A549 treated with ZK216348 at 1 μM for 4 hours (cell line): ENCODE measurements at places on chromosomes 1 and 21. TPM values are rescaled to one million over a fixed set of nuclear protein-coding genes. Genes with fewer than 3 reads are reported as not detected.

The ZNF670 gene
- total RNA-seq: 2.8 to 6.2 TPM (median 3.2 TPM) in 5 replicates

The AKR7A3 gene
- 0.18 to 0.37 TPM (median 0.24 TPM) in 5 replicates for total RNA-seq

The LCK gene
- total RNA-seq: not detected in 5 replicates

The RAD54L gene
- total RNA-seq: 7.8 to 12.9 TPM (median 10.9 TPM) in 5 replicates

The OR6P1 gene
- total RNA-seq: not detected in 5 replicates

The NTMT2 gene
- not detected in 5 replicates for total RNA-seq

The PAX7 gene
- 0.39 to 1.1 TPM (median 0.73 TPM) in 5 replicates for total RNA-seq

The RNF115 gene
- total RNA-seq: 11.1 to 12.5 TPM (median 12.1 TPM) in 5 replicates
